ENCODE measurements at places on chromosomes 13 and 19.

DNA sequence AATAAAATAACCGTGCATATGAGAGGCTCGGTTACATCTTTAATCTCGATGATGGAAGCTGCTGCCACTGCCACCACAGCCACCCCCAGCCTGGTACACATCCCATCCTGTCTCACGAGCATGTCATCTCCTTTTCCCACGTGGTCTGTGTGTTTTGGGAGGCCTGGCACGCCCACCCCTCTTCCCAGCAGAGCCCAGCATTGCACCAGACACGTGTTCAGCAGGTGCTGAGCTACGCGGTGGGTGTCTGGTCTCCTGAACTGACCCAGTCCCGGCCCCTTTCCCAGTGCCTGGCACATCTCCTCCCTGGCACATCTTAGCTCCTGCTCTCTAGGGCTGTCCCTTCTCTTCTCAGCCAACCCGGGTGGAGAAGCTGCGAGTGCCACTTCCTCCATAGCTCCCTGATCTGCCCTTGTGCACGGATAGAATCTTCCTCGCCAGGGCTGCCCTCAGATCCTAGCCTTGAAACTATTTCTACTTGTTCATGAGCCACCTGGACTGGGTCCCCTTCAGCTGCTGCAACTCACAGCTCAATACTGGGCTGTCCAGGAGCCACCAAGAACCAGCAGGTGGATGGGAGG lies 36.8 kb upstream of the ZNF536 start:
- DNase-seq = no peak

DNA sequence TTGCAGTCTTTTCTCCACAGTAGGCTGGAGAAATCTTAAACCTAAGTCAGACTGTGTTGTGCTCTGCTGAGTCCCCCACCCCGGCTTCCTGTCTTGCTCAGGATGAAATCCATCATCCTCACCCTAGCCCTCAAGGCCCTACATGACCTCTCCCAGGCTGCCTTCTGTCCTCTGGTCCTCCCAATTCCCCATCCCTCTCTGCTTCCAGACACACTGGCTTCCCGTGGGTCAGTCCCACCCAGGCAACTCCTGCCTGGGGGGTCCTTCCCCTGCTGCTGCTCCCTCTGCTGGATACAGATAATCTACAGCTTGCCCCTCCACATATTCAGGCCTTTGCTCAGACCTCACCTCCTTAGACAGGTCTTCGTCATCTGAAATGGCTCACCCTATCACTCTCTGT lies 18.4 kb upstream of the CBY2 start:
- DNase-seq = no peak

DNA sequence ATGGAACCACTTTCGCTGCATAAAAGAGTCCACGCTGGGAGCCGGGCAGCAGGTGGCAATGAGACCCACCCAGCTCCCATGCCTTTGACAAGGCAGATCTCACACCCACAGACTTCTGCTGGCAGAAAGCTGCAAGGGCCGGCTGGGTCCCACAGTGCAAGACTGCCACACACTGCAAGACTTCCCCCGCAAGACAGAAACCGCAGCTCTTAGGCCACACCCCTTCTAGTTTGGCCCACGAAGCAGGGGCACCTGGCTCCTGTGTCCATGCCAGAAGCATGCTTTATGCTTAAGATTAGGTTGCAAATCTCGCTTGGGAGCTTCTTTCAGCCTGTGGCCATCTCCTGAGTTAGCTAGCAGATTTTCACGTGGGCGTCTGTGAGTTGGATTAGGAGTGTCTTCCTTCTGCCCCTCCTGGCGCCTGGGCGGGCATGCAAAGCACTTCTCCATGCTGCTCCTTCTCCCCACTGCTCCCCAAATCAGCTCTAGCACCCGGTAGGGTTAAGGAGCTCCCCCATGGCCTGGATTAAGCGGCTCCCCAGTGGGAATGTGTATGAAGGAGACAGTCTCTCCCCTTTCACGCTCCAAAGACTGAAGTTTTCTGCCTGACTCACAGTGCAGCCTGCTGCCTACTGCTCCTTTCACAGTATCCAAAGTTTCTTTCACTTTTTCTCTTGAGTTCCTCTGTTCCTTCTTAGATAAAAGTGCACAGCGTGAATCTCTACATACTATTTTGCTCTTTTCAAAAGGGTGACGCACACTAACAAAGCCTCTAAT lies 17.7 kb downstream of the GPC6 start:
- DNase-seq = no peak

GRCh38 chr13:32504876-32505275 lies 33.7 kb downstream of the N4BP2L2 start:
- DNase-seq = no peak

GRCh38 chr13:93254775-93255174 lies 28.2 kb downstream of the GPC6 start:
- no peak for DNase-seq

- DNase-seq = no peak
Observed at GRCh38 chr13:67133476-67133875, 96.7 kb downstream of the PCDH9 start.

DNA sequence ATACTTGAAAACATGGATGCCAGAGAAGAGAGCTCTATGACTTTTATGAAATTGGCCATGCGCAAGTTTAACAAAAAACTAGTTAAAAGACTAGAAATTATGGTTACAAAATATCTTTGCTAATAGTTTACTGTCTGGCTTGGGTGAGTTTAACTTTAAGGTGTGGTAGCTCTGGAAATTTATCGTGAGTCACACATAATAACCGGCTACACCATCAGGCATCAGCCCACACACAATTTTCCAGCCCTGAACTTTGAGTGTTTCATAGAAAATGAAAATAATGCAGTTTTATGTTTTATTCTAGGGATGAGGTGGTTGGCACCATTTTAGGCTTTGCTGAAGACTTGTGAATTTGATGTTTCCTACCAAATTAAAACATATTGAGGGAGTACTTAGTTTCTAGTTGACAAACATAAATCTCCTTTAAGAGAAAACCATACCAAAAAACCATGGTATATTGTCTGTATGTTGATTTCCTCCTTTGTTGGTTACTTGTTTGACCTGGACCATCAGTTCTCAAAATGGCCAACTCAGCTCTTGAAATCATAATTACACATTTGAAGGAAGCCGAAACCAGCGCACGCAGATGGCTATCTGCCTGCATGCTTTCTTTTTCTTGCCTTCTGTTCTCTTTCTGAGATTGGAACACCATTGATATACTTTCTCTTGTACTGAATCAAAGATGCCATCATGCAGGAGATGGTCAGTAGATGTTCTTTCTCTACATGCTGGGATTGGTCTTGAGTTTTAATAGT lies 125.1 kb downstream of the AKAP11 start:
- DNase-seq = no peak

GRCh38 chr19:55614711-55615542 lies 9.4 kb downstream of the ZNF784 start:
- DNase-seq = no peak

DNA sequence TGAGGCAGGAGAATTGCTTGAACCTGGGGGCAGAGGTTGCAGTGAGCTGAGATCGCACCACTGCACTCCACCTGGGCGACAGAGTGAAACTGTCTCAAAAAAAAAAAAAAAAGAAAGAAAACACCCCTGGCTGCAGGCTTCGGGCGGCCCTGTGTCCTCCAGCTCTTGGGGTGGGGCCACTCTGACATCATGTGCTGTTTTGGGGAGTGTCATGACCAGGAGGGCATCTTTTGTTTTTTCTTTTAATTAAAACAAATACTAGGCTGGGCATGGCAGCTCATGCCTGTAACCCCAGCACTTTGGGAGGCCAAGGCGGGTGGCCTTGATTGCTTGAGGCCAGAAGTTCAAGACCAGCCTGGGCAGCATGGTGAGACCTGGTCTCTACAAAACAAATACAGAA lies 52.1 kb downstream of the KDM4B start:
- DNase-seq = no peak

DNA sequence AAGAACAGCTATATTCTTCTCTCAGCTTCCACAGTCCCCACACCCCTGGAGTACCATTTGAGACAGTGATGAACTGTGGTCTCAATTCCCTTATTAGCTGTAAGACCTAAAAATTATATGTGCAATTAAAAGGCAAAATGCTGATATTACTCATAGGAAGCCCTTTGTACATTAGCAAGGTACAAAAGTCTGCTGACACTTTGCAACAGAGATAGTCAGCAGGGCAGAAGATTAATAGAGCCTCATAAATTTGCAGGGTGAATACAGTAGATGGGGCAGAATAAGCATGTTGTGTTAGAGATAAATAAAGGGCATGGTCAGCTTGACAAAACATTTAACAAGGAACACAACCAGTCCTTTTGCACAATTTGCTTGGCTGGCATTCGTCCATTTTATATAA lies 210.0 kb upstream of the OBI1 start:
- DNase-seq = no peak

DNA sequence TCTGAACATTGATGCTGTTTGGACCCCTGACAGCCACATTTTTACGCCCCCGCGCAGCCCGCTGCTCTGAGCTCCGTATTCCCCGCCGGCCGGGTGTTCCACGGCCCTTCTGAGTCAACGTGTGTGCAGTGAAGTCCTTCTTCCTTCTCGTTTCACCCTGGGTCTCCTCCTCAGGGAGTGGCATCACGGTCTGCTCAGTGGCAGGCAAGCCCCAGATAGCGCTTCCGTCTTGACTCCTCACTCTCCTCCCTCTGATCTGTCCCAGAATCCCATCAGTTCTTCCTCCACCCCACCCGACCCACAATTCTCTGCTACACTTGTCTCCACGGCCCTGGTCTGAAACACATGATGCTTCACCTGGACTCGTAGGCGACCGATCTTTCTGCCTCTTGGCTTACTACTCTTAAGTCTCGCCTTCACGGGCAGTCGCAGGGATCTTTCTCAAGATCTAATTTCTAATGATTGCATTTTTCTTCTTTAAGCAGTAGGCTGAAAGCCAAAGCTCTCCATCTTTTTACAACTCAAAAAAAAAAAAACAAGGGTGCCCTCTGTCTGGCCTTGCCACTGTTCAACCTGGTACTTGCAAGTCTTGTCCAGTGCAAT lies 33.9 kb downstream of the CCNE1 start:
- DNase-seq = no peak

- DNase-seq = no peak
Observed at GRCh38 chr19:53826876-53827275, 2.8 kb upstream of the NLRP12 start.

GRCh38 chr13:21805733-21806132 lies 134.9 kb downstream of the FGF9 start:
- DNase-seq = no peak

DNA sequence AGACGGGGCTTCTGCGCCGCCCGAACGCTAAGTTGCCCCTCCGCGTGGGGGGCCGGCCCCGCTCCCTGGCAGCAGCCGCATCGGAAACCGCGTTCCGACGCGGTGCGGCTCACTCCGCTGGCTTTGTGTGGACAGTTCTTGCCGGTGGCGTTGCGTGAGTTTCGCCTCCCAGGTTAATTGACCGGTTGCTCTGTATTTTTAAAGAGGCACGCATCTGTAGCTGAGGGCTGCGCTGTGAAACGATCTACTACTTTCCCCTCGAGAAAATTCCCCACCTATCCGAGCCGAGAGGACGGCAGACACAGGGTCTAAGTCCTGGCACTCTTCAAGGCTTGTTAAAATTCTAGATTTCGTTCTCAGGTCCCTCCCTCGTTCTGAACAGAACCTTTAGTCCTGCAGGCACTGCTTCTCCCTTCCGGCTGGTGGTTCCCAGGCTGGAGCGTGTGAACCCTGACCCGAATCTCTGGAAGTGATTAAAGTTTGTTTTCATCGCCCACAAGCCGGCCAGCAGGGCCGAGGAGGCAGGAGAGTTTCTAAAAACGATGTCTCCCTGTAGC lies 933 bp downstream of the ARHGEF7 start:
- no peak for DNase-seq

DNA sequence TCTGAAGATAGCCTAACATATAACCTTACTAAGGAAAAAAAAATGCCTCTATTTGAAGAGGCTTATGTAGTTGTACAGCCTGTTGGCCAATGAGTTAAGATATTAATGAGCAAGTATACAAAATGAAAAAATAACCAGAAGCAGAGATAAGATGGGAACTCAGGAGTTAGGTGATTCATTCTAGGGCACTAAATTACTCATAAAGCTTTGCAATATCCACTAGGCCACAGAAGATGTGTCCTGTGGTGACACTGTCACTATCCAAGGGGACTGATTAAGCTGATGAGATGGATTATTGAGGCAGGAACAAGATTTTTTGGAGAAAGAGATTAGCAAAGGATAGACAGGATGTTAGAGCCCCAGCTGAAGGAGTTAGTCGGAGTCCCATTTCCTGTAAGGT lies 99.6 kb downstream of the LIG4 start:
- DNase-seq = no peak

DNA sequence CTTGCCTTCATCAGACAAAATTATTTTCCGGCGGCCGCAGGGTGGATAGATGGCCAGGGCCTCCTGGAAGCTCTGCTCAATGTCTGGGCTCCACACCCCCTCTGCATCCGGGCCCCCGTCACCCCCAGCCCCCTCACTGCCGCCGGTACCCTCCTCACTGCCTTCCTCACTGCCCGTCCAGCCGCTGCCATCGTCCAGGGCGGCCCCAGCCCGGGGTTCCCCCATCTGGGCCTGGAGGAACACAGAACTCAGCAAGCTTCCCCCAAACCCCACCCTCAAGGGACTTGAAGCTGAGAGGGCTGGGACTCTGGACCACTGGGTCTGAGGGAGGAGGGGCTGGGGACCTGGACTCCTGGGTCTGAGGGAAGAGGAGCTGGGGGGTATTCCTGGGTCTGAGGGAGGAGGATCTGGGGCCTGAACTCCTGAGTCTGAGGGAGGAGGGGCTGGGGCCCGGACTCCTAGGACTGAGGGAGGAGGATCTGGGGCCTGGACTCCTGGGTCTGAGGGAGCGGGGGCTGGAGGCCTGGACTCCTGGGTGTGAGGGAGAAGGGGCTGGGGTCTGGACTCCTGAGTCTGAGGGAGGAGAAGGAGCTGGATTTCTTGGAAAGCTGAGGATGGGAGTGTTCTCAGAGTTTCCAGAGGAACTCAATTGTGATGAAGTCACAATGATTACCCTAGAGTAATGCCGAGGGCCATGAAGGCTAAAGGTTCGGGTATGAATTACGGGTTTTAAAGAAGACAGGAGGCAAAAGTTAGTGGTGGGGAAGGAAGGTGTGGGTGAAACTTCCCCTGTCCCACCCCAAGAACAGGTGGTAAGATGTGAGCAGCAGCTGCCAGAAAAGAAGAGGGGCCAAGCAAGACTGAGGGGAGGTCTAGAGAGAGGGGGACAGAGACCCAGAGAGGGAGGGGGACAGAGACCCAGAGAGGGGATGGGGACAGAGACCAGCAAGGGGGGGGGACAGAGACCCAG lies 2.1 kb downstream of the TEAD2 start:
- DNase-seq = no peak

GRCh38 chr19:30228835-30229524 lies 143.2 kb upstream of the ZNF536 start:
- DNase-seq = no peak

- no peak for DNase-seq
Observed at GRCh38 chr19:2986951-2987524, 9.7 kb downstream of the TLE6 start.

- no peak for DNase-seq
Observed at GRCh38 chr13:22243469-22244163, 572.7 kb downstream of the FGF9 start.

All from stimulated activated CD8-positive, alpha-beta memory T cell treated with anti-CD3 and anti-CD28 coated beads, Interleukin-4, amount 100 ng/mL, for 1 hour (primary cell).